ENCODE measurements at places on chromosomes 12 and 14.

- DNase-seq = no peak
Observed at GRCh38 chr14:35140718-35141581, 18.6 kb downstream of the PRORP start.

DNA sequence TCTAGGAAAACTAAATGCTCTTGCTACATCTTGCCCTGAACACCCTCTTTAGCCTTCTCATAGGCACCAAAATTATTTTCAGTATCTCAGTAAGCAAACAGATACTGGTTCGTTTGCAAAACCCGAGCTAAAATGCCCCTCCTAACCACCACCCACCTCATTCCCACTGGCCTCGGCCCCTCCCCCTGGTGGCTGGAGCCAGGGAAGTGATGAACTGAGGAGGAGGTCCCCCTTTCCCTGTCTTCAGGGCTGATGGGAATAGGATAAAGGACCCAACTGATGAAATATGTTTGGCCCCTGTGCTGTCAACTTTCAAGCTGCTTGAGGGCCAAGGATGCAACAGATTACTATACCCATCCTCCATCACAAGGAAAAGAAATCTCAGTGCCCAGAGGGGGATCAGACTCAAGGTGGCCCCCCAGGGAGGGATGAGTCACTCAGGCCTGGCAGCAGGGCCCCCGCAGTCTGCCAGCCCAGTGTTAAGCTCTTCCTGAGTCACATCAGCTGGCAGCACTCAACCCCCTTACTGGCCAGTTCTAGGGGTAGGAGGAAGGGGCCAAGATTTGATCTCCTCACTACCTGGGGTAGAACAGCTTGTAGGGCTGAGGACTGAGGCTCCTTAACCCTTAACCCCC, 1.7 kb downstream of the ANKRD52 start:
- DNase-seq = no peak

DNA sequence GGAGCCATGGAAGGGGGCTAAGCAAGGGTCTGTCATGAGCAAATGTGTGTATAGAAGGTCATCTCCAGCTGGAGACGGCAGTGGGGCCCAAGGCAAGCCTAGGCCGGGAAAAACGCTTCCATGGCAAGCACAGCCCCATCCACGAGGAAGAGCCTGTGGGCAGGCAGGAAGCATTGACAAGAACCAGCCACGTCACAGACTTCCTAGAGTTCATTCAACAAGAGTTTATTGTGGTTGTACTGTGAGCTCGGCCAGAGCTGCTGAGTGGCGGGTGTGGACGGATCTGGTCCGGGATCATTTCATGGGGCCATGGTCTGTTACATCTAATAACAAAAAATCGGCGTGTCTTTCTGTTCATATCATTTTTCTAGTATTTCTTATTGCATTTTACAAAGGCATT, 311.7 kb downstream of the TMEM121 start:
- DNase-seq = no peak

- no peak for DNase-seq
Observed at GRCh38 chr12:25681580-25681979, 128.5 kb upstream of the LMNTD1 start.

DNA sequence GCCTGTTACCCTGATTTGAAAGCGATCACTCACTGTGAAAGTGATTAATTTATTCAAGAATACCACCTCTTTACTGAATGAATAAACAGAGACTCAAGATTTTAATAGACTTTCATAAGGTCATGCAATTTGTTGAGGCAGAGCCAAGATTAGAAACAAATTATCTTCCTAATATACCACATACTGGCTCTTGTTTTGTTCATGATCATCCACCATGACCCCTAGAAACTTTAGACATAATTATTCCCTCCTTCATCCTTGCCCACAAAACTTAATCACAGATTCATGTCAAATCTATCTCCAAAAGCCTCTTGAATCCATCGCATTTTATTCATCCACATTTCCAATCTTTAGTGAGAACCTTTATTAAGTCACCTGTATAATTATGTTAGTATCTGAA, 152.3 kb downstream of the ATXN7L3B start:
- no peak for DNase-seq

DNA sequence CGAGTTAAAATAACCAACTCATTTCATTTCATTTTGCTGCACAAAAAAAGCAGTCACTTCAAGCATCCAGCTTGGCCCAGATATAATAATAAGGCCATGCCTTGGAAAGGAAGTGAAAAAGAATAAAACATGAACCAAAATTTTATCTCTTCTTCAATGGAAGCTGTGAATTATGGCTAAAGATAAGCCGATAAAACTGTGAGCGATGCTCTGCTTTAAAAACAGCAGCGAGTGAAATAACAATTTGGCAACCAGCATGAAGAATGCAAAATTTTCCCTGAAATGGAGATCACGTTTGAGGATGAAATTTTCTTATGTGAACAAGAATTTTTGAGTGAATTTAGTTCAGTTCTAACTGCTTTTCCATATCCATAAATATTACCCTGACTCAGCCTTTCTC, 70.4 kb downstream of the KCNC2 start:
- no peak for DNase-seq

- DNase-seq = no peak
Observed at GRCh38 chr12:22787557-22787956, 162.6 kb downstream of the ETNK1 start.
